ENCODE measurements at places on chromosomes 2 and 18.

- no peak for DNase-seq
Measured at GRCh38 chr2:239092571-239093294, 244.8 kb downstream of the TWIST2 start.

DNA sequence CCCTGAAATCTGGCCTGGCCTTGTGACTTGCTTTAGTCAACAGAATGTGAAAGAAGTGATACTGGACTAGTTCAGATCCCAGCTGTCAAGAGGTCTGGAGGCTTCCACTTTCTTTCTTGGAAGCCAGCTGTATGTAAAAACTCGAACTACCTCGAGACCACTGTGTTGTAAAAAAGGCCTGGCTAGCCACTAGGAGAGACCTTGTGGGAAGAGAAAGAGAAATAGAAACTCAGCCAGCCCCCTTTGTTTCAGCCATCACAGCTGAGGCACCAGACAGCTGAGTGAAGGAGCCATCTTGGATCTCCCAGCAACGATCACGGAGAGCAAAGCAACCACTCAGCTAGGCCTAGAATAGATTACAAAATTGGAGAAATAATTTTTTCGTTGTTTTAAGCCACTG, 324.9 kb upstream of the TCF4 start:
- DNase-seq, result no peak

- DNase-seq, result no peak
Measured at GRCh38 chr2:232542715-232543467, 3.4 kb downstream of the CHRNG start.

GRCh38 chr2:197054437-197054836, 127.9 kb upstream of the PGAP1 start:
- no peak for DNase-seq

GRCh38 chr2:18684206-18685038, 95.1 kb upstream of the NT5C1B start:
- DNase-seq, result no peak

DNA sequence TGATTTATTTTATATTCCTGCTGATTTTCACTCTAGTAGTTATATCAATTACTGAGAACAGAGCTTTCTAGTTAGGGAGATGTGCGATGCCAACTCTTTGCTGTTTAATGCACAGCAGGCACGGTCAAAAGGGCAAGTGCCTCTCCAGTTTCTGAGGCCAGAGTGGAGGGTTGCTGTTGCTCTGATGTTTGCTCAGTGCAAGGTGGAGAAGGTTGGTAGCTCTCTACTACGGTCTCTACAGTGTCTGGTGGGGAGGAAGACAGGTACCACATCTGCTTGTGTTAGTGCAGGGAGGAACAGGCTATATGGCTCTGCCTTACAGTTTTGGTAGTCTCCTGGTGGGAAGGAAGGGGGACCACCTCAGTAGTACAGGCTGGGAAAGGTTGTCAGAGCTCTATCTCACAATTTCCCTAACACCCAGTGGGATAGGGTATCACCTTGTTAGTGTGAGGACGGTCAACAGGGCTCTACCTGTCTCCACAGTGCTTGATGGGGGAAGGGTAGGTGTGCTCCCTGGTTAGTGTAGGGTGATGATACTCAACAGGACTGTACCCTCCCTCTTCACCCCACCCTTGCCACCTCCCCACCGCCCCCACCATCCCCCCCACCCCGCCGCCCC, 85.9 kb downstream of the FANCL start:
- DNase-seq, result no peak

DNA sequence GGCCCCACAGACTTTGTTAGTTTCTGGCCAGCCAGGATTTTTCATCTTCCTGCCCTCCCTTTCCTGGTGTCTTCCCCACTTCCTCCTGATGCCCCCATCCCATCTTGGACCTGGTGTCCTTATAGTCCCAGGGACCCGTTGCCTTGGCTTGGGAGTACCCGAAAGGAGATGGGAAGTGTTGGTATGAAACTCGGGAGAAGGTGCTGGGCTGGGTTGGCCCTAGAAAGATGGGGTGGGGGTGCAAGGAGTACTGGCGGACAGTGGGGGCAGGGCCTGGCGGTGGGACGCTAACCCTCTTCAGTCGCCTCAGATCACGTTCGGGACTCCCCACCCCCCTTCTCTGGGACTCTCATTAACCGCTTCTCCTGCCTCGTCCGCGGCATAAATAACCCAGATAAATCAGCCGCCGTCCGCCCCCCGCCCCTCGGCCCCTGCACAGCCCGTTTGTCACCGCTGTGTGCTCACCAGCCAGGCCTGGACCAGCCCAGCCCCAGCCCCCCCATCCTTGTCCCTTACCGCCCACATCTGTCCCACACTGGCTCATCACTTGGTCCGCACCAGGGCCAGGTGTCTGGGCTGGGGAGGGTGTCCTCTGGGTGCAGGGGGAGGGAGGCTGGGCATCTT, 3.7 kb upstream of the ASIC4 start:
- DNase-seq, result no peak

- DNase-seq, result no peak
Measured at GRCh38 chr18:75142677-75143076, 66.3 kb downstream of the PTGR3 start.

DNA sequence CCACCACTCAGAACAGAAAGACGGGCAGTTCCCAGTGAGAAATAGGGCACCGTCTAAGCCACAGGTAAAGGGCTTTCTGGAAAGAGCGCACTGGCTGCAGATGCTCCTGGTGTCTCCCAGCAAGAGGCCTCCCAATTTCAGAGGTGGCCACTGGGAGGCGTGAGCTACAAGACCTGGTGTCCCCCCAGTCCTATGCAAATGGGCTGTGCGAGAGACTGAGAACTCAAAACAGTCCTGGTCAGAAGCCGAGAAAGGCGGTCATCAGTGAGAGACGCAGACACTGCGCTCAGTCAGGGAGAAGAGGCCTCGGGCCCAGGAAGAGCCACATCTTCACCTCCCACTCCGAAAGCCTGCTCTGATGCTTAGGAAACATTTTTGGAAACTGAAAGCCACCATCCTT, 179.5 kb downstream of the EIPR1 start:
- DNase-seq, result no peak

DNA sequence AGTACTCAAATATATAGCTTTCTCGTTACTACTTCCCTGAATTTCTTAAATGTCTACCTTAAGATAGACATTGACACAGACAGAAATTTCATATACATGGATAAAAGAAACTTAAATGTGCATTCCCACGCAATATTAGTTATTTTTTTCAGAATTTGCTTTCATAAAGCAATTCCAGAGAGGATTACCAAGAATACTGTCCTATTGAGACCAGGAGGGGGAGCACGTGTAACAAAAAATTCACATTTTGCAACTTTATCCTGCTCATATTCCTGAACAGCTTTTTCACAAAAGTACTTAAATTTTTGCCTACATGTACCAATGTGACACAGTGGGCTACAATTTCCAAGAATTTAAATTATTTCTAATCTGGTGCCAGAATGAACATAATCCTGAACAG, 30.7 kb upstream of the ERCC3 start:
- DNase-seq, result peak; percentile 23

GRCh38 chr2:70934981-70935380, 719 bp upstream of the ATP6V1B1 start:
- DNase-seq, result no peak

GRCh38 chr2:226190479-226191252, 609.0 kb downstream of the IRS1 start:
- no peak for DNase-seq

- no peak for DNase-seq
Measured at GRCh38 chr2:52356556-52356955, 1324.6 kb upstream of the NRXN1 start.

DNA sequence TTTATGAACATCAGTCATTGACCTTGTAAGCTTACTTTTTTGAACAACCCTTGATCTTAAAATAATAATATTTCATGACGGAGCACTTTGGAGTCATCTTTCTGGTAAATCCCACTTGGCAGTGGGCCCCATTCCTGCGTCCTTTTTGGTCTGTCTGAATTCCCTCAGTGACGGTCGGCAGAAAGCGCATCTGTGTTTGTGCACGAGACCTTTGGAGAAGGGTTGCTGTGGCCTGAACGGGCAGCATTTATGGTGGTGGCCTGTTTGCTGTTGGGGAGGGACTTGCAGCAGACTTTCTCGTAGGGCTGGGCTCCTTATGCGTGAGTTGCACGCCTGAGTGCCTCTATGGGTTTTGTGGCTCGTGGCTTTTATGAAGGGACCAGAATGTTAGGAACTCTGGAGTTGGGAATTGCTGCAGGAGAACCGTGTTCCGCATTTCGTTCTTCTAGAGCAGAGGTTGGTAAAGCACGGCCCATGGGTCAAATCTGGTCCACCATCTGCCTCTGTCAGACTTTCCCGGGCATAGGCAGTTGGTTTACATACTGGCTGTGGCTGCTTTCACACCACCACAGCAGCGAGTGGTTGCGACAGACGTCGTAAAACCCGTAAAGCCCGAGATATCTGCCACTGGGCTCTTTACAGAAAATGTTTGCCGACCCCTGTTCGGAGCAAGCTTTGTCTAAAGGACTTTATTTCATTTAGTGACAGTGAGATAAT, 30.8 kb downstream of the LPIN1 start:
- DNase-seq, result no peak

GRCh38 chr18:10784596-10785202, 258.9 kb downstream of the NAPG start:
- no peak for DNase-seq

DNA sequence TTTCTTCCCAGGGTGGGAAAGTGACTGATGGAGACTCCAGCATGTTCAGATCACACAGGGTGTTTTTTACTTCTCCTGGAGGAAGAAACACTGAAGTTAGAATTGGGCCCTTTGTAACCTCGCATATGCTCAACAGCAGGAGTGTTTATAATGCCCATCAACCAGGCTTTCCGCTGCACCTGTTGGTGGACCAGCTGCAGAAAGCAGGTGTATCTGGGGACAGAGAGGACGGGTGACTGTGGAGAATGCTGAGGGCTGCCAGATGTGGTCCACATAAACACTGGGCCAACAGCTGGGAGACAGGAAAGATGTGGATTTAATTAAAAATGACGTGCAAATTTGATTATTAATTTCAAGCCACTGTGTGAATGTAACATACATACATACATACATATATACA, 335.5 kb upstream of the SPRED2 start:
- no peak for DNase-seq
